ENCODE measurements at places on chromosomes 13 and 19. TPM values are rescaled to one million over a fixed set of nuclear protein-coding genes. Genes with fewer than 3 reads are reported as not detected.

The C19orf67 gene
- total RNA-seq = not detected

The CGB1 gene
- not detected for total RNA-seq

The CYP4F8 gene
- total RNA-seq = not detected

The ONECUT3 gene
- total RNA-seq = 0.42 TPM

The ZNF132 gene
- total RNA-seq = 3.1 TPM

The CD22 gene
- 3.6 TPM for total RNA-seq

The ATP4A gene
- total RNA-seq = not detected

The ZNF543 gene
- 9.7 TPM for total RNA-seq

The VASP gene
- 287 TPM for total RNA-seq

The OR7D4 gene
- not detected for total RNA-seq

The TUBB4A gene
- total RNA-seq = not detected

The ETV2 gene
- total RNA-seq = not detected

The ATP7B gene
- 7.1 TPM for total RNA-seq

The METTL21C gene
- not detected for total RNA-seq

The ZNF324 gene
- 19.8 TPM for total RNA-seq

The SUPT5H gene
- total RNA-seq = 94.4 TPM

The NCAN gene
- total RNA-seq = not detected

The CACTIN gene
- 33.4 TPM for total RNA-seq

The RAB3D gene
- 20.4 TPM for total RNA-seq

The RUBCNL gene
- 7.3 TPM for total RNA-seq
